ENCODE measurements at places on chromosomes 3 and 15.
A peak's percentile ranks its signal among the peaks of the same experiment; 100 is the strongest.

DNA sequence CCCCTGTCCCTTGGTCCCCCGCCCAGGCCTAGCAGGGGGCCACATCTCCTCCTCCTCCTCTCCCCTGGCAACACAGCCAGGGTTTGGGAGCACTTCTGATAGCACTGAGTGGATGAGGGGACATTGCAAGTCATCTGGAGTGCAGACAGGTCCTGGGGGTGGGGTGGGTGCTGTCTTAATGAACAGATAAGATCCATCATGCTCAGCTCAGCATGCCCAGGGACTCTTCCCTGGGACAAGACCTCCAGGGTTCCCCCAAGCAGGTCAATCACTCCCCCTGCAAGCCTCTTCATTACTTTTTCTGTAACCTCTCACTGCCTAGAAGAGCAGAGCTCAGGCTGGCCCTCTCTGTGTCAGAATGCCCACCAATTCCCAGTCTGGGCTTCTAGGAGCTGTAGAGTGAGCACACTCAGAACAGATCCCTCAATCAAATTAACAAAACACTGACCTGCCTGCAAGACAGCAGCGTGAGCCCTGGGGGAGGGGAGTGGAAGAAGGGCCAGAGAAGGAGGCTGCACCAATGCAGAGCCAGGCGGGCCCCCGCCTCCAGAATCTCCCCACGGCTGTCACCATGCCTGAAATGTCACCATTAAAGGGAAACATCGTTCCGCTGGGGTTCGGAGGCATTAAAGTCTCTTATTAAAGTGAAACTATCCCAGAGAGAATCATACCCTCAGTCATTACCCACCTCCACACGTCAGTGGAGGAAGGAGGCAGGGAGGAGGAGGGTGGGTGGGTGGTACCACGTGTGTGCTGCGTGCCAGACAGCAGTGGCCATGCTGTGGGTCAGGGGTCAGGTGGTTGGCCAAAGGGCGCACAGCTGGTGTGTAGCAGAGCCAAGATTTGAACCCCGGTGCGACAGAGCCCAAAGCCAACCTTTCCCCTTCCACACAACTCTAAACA is 114.7 kb upstream of the LINGO1 start:
- no peak for DNase-seq

- no peak for DNase-seq
Measured at GRCh38 chr3:32493437-32494414, 8.9 kb downstream of the CMTM6 start.

GRCh38 chr3:119356646-119357045 is 62.5 kb downstream of the ARHGAP31 start:
- no peak for DNase-seq

DNA sequence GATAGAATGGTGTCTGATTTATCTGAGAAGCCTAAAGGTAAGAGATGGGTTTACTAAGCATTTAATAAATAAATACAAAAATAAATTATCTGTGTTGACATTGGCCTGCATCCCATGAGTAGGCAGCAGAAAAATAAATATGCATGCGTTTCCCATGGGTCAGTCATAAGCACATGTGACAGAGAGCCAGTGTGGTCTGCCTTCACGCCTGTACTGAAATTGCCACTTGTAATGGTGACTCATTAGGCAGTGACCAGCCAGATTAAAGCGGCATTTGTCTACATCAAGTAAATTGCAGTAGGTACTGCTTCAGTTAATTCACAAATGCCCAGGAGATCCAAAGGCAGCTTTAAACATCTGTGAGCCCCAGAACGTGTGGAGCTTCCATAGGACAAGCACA is 399.6 kb downstream of the NAALADL2 start:
- no peak for DNase-seq

GRCh38 chr3:151548195-151548594 is 87.3 kb upstream of the IGSF10 start:
- no peak for DNase-seq

DNA sequence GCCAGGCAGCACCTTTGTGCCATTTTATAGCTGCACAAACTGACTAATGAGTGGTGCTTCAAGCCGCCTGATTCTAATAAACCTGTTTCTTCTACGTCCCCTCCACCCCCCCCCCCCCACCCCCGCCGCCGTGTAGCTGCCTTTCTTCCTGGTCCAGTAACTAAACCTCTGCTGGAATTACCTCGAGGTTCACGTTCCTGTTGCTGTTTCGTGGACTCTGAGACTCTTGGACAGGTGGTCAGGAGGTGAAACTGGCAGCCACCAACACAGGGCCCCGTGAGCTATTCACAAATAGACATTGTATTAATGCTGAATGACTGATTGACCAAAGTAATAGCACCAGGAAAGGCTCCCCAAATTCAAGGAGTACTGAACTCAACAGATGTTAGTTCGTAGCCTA is 73.9 kb downstream of the TRIM69 start:
- no peak for DNase-seq

GRCh38 chr3:13657660-13658435 is 108.9 kb downstream of the FBLN2 start:
- DNase-seq: peak; percentile 39

- DNase-seq: no peak
Measured at GRCh38 chr3:43211681-43212080, 74.7 kb upstream of the SNRK start.

Data from stimulated activated CD4-positive, alpha-beta T cell treated with anti-CD3 and anti-CD28 coated beads, Interleukin-1b, Interleukin-23, amount 100 ng/mL, for 1 hour (primary cell).